ENCODE measurements at places on chromosomes 2 and 18.

DNA sequence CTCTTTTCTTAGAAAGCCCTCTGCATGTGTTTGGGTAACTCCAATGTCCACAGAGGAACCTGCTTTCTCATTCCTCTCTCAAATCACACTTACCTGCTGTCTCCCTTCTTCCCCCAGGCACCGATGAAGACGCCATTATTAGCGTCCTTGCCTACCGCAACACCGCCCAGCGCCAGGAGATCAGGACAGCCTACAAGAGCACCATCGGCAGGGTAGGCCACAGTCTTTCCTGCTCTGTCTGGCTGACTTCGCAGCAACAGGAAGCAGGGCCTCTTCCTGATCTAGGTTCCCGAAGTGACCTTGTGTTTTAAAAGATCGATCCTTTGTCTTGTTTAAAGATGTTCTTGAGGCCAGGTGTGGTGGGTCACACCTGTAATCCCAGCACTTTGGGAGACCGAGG lies 25.0 kb upstream of the GMCL1 start:
- no peak for DNase-seq

DNA sequence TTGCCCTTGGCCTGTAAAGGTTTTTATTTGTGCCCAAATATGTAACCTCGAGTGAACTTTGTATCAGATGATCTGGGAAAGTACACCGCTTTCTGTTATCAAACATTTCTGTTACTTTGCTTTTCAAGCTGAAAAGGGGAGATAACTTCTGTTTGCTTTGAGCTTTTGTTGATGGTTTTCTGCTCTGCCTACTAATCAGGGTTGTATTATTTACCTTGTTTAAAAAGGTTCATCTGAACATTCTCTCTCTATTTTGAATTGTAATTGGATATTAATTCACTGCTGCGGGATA lies 79.4 kb downstream of the XRCC5 start:
- no peak for DNase-seq

DNA sequence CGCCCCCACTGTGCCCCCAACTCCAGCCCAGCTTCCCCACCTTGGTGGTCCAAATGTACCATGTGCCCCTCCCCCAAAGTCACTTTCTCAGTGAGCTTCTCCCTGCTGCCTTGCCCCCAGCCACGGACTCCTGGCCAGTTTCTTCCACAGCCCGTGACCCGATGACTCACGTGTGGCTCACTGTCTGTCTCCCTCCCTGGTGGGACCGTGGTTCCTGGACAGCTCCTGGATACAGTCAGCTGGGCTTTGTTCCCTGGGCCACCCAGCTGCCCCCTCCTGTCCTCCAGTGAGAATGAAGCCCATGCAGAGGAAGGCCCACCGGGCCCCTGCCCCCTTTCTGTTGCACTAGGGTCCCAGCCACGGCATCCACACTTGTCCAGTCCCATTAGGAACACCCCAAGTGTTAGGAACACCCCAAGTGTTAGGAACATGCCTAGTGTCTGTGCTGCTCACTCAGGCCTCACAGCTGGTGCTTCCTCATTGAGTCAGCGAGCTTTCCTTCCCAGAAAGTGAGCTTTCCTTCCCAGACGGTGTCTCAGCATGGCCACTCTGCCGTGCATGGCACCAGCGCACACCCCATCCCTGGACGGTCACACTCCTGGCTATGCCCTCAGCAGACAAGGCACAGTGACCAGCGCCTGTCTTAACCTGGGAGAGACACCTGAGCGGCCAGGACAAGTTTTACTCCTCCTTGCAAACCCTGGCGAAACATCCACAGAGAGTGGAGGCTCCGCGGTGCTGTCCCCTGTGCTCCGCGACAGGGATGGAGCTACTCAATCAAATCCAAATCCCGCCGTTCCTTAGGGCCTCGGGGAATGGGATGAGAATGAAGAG lies 44.8 kb upstream of the CTDP1 start:
- no peak for DNase-seq

DNA sequence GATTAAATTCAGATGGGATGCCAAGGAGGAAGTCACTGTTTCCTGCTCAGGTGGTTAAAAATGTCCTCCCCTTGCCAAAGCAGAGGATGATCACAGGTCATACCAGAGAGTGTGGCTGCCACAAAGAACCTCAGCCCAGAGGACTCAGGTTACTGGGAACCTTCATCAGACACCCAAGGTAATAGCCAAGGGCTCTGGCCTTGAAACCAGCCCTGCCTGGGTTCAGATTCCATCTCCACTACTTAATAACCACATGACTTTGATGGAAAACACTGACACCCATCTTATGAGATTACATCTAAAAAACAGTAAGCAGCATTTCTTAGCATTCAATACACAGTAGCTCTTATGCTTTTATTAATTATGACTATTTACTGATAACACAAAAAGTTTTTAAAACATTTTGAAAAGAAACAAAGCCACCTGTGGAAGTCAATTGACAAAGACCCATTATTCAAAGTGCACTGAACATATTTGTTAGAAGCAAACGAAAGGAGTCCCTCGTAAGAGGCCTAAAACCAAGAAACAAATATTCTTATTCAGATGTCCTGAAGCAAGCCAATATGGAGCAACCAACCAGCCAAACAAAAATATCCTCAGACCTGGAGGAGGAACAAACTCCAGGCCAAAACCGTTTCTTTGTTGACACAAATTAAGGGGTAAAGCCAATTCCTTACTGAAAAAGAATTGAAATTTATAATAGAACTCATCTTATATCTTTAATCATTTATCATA lies 241.5 kb downstream of the RNF152 start:
- DNase-seq, result no peak

- no peak for DNase-seq
These were observed 40.7 kb upstream of the ARHGAP25 start for GRCh38 chr2:68693951-68694350.

- no peak for DNase-seq
These were observed 89.9 kb downstream of the LYPD6 start for GRCh38 chr2:149420053-149420963.

- DNase-seq, result no peak
These were observed 555.8 kb upstream of the ID2 start for GRCh38 chr2:8125741-8126711.

GRCh38 chr2:96913398-96914202 lies 43.7 kb upstream of the SEMA4C start:
- DNase-seq, result peak; percentile 31

- no peak for DNase-seq
These were observed 69.7 kb downstream of the PRKCE start for GRCh38 chr2:45721150-45721549.

DNA sequence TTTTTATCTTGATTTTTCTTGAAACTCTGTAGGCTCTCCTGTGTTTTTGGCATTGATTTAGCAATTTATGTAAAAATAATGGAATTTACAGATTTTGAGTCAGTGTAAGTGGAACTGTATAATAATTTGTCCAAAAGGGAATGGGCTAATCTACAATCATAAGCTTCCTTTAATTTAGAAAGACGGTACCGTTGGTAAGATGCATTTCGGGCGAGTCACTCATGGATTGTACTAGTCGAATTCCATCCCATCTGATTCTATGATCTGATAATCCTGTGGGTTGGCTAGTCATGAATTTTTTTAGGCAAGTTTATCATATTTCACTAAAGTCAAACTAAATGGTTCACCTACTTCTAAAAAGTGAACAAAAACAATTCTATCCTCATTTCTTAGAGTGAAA lies 133.4 kb downstream of the ZNF407 start:
- no peak for DNase-seq

- DNase-seq, result no peak
These were observed 36.6 kb downstream of the SPRED2 start for GRCh38 chr2:65395621-65396347.

DNA sequence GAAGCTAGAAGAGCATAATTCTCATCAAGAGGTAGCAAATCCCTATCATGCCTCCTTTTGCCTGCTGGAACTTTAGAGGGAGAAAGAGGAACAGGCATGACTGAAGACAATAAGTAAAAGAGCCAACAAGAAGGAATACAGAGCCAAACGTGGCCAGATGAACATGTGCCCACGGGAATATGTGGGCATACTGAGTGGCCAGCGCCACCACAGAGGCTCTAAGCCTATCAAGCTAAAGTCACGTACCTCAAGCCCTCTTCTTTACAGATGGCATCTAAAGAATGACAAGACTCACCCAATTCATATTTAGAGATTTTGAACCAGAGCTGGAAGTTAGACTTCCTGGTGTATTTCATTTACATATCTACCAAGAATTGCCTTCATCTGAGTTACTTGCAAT lies 59.9 kb upstream of the ITGA4 start:
- no peak for DNase-seq

DNA sequence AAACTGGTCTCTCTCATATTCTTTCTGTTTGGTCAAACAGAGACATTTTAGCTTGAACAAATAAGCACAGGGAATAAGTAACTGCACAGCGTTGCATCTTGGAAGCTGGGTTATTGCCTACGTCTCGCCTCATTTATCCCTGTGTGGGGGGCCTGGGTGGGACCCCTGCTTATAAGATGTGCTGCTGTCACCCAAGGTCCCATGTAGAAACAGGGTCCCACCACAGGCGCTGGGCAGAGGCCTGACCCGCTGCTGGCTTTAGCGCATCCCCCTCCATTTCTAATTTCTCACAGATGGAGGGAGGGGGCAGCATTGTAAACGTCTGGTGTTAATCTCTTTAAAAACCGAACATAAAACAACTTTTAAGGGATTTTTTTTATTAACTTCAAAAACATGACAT lies 207.8 kb downstream of the HDAC4 start:
- no peak for DNase-seq

GRCh38 chr2:219643084-219643473 lies 15.6 kb downstream of the SLC4A3 start:
- DNase-seq, result no peak

- no peak for DNase-seq
These were observed 11.1 kb downstream of the TTL start for GRCh38 chr2:112493048-112493447.

- no peak for DNase-seq
These were observed 264.7 kb downstream of the CCDC85A start for GRCh38 chr2:56448403-56449001.

GRCh38 chr18:77079954-77080682 lies 52.5 kb downstream of the MBP start:
- DNase-seq, result no peak

DNA sequence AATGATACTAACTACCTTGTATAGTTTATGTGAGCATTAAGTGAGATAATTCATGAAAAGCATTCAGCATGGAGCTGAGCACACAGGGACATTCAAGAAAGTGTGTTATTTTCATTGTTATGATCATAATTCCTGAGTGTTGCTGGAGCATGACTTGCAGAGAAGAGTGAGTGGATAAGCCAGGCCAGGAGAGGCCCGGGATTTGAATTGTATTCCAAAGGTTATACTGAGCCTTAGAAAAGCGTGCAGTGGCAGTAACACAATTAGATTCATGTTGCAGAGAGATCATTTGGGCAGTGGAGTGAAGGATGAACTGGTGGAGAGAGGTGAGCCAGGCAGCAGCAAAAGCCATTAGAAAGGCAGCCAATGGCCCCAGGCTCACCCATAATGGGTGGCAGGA lies 142.9 kb upstream of the SH3BP4 start:
- no peak for DNase-seq

- DNase-seq, result no peak
These were observed 30.9 kb downstream of the ANTXR1 start for GRCh38 chr2:69043736-69044400.

DNA sequence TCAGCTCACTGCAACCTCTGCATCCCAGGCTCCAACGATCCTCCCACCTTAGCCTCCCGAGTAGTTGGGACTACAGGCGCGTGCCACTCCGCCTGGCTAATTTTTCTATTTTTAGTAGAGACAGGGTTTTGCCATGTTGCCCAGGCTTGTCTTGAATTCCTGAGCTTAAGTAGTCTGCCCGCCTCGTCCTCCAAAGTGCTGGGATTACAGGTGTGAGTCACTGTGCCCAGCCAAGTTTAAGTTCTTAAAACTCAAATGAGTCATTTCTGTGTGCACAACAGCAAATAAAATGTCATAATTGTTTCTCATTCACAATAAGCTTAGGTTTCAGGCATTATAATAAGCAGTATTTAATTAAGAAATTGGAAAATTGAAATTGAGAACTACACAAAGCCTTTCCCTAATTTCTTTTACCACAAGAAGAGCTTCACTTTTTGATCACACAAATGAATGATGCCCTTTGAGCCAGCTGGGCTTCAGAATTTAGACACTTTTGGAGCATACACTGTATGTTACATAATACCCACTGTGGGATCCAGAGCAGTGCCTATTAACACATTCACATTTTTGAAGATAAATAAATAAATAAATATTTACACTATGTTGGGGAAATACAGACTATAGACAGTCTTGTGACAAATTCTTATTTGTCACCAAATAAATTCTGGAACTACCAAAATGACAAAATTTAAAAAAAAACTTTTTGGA lies 8.6 kb upstream of the ME2 start:
- no peak for DNase-seq

- DNase-seq, result no peak
These were observed 117.6 kb downstream of the PRKCE start for GRCh38 chr2:45769056-45769455.

DNA sequence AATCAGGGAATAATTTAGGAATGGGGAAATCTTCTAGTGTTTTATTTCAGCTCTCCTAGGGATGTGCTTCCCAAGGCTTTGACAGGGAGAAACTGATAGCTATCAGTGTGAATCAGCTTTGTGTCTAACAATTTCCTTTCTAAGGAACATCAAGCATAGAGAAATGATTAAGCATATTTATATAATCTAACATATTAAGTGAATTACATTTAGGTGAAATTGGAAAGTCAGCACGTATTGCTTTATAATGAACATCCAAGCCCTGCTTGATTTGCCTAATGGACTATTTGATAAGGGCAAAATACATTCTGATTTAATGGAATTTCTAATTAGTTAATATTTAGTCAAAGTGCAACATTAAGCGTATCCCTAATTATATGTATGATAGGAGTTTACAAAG lies 19.5 kb upstream of the TSPYL6 start:
- no peak for DNase-seq

GRCh38 chr2:3885629-3886628 lies 182.6 kb downstream of the DCDC2C start:
- DNase-seq, result no peak

DNA sequence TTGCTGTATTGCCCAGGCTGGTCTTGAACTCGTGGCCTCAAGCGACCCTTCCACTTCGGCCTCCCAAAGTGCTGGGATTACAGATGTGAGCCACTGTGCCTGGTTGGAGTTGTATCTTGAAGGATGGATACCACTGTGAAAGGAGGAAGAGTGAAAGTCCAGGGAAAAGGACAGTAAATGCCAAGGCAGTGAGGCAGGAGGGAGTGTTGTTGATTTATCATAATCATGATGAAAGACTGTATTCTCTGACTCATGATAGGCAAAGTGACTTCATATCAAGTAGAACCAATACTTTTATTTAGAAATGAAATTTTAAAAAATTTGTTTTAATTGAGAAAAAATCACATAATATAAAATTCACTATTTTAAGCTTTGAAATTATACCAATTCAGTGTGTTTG lies 162.3 kb downstream of the ARHGAP28 start:
- DNase-seq, result no peak

GRCh38 chr18:59660786-59661743 lies 36.2 kb downstream of the CCBE1 start:
- no peak for DNase-seq

- no peak for DNase-seq
These were observed 464.7 kb upstream of the HNRNPA3 start for GRCh38 chr2:176747928-176748327.
